Right lung (tissue), 10 donors: ENCODE measurements at places on chromosomes 12 and 14.
A peak's percentile ranks its signal among the peaks of the same experiment; 100 is the strongest.

DNA sequence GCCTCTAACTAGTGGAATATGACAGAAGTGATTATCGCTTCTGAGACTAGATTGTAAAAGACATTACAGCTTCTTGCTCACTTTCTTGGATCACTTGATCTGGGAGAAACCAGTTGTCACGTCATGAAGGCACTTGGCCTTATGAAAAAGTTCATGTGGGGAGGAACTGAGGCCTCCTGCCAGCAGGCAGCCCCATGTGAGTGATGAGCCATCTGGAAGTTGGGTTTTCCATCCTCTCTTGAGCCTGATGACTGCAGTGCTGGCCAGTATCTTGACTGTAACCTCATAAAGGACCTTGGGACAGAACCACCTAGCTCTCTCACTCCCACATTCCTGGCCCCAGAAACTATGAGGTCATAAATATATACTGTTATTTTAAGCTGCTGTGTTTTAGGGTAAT lies 28.0 kb downstream of the TTLL5 start:
- DNase-seq, result no peak

GRCh38 chr14:78836777-78837176 lies 666.6 kb downstream of the NRXN3 start:
- DNase-seq, result peak; percentile 7

DNA sequence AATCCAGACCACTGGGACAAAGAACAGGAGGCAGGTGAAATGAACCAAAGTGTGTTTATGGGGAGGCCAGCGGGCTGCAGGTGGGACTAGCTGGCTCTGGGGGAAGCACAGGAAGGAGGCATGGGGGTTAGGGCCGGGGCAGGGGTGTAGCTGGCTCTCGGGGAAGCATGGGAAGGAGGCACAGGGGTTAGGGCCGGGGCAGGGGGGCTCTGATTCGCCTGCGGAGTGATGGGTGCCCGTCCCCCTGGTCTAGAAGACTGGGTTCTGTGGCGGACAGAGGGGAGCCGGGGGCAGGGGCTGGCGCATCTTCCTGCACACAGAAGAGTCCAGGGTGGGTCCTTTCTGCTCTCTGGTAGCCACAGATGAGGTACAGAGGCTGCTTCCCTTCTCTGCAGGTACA lies 310.3 kb downstream of the TMEM121 start:
- DNase-seq, result no peak

DNA sequence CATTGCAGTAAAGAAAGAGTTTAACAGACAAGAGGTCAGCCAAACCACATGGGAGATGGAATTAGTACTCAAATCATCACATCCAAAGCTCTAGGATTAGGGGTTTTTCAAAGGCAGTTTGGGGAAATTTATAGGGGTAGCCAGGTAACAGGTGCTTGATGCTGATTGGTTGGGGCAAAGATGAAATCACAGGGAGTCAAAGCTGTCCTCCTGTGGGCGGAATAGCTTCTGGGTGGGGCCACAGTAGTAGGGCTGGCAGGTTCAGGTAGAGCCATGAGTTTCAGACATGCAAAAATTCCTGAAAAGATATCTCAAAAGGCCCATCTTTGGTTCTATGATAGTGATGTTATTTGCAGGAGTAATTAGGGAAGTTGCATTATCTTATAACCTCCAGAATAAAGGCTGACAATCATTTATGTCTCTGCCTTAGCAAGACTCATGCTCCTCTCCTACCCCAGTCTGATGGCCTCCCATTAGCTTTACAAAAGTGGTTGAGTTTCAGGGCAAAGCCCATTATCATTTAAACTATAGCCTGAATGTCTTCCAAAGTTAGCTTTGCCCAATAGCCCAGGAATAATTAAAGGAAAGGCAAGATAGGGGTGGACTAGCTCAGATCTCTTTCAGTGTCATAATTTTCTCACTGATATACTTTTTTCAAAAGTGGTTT lies 42.1 kb upstream of the CNTN1 start:
- no peak for DNase-seq

GRCh38 chr12:49236423-49236822 lies 28.5 kb upstream of the TUBA1C start:
- no peak for DNase-seq

DNA sequence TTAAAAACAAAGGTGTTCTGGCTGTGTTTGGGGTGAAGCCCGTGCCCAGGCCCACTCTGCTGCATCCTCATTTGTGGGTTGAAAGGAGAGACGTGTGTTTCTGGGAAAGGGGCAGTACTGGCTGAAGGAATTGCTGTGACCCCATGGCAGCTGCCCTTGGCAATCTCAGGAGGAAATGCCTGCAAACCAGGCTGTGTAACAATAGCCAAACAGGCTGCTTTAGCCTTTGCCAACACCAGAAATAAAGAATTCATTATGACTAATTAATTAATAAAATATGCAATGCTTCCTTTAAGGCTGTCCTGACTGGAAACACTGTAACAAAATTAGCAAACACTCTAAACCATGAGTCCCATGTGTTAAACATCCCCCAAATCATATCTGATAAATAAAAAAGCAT lies 53.0 kb upstream of the KRR1 start:
- DNase-seq, result no peak

DNA sequence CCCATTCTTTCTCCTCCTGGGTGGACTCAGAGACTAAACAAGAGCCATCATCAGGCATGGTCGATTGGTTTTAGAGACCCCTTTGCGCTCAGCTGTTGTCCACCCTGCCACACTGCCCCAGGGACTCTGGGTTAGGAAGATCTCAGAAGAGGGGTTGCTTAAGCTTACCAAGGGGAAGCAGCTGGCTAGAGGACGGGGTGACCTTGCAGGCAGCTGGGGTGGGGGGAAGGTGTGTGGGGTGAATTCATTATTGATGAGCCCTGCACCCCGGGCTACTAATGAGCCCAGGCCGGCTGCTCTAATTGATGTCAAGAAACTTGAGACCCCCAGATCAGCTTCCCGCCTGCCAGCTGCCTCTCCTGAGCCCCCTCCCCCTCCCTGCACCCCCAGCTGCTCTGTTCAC lies 8.7 kb upstream of the ZNF385A start:
- DNase-seq, result no peak

GRCh38 chr14:20617138-20618003 lies 24.1 kb downstream of the OR6S1 start:
- DNase-seq, result no peak
